ENCODE measurements at places on chromosomes 16 and 17.

- DNase-seq = no peak
Measured at GRCh38 chr17:77099997-77100396, 40.8 kb upstream of the SEC14L1 start.

DNA sequence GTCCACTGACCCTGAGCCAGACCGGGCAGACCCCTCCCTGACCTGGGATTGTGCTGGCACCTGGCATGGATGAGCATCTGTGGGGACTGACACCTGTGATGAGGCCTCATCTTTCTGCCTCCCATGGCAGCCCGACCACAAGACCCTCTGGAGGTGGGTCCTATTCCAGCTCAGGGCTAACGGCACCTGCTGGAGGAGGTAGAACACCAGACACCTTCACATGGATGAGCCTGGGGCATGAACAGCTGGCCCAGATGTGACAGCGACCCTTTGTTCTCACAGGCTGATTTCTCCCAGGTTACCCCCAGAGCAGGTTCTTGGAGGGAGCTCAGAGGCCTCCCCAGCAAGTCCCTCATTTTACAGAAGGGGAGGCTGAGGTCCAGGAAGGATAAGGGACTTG lies 46.4 kb upstream of the PIK3R6 start:
- no peak for DNase-seq

GRCh38 chr16:56399486-56399885 lies 25.9 kb downstream of the AMFR start:
- no peak for DNase-seq

GRCh38 chr17:51706093-51706492 lies 445.7 kb downstream of the UTP18 start:
- no peak for DNase-seq

DNA sequence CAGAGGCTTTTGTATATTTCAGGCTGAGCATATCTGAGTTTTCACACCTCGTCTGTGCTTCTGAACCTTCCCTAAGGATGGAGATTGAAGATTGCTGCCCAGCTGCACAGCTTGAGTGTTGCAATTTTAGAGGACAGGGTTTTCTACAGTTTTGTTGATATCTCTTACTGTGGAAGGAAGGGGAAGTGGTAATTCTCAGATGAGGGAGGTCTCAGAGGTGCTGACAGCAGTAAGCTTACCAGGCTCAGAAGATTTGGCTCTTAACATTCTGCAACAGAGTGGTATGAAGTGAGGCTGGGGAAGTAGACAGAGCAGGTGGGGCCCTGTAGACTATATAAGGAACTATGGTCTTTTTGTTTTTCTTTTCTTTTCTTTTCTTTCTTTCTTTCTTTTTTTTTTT lies 45.8 kb upstream of the ARHGAP17 start:
- DNase-seq = no peak

DNA sequence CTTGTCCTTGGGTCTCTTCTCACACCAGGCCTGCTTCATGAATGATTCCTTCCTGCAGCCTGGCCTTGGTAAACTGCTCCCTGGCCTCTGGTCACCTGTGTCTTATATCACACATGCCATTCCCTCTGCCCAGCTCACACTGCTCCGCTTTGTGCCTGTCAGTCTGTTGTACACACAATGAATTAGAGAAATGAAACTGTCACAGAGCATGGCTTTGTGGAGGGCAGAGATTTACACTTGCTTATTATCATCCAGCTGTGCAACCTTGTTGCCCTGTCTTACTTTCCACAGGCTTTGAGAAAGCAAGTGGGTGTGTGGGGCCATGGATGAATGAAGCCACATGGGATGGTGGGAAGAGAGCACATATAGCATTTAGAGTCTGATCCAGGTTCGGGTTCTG lies 22.4 kb downstream of the ALDH3A2 start:
- DNase-seq = no peak

- no peak for DNase-seq
Measured at GRCh38 chr17:18889658-18890057, 31.7 kb downstream of the PRPSAP2 start.

GRCh38 chr16:82136956-82137821 lies 32.8 kb downstream of the MPHOSPH6 start:
- DNase-seq = no peak

DNA sequence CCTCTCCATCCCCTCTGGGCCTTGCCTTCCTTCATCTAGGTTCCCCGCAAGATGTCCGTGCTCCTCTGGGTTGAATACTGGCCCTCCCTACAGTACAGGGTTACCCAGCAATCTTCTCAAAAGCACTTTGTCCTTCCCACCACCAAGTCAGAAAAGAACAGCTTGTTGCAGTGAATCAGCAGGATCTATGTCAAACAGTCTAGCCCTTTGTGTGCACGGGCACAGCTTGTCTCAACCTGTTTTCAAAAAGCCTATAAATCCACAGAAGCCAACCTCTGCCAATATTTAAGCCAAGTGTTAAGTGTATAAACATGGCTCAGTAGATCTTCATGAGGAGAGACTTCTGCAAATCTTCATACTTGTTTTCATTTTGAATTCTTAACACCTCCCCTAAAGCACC lies 25.2 kb downstream of the C17orf67 start:
- DNase-seq = no peak

DNA sequence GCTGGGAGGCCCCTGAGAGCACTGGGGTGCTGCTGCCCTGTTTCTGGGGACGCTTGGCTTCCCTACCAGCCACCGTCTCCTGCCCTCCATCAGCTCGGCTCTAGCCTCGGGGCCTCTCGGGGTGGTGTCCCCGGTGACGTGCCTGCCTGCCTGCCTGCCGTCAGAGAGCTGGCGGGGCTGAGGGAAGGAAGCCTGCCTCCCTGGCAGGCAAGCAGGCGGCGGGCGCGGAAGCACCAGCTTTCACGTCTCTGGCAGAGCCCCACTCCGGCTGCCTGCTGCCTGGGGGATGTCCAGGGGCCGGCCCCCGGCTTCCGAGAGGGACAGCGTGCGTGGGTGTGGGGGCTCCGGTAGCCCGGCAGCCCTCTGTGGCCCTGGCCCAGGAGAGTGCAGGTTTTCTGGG lies 9.3 kb downstream of the CENPX start:
- no peak for DNase-seq

DNA sequence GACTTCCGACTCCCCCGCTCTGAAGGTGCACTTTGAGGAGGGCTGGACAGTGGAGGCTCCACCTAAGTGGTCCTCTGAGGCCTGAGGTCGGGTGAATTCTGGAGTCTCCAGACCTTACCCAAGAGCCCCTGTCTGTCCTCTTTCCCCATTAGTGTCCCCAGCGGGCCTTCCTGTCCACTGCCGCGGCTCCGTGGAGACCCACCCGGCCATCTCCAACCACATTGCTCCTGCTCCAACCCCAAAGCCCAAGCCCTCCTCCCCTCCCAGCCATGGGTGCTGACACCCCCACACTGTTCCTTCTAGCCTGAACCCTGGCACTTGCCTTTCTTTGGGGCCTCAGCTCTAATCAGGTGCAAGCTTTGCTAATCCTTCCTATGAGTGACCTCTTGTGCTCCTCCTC lies 283.1 kb upstream of the TNRC6C start:
- DNase-seq = no peak

GRCh38 chr17:74097450-74098135 lies 105.9 kb upstream of the RPL38 start:
- DNase-seq = no peak

GRCh38 chr16:78177987-78178386 lies 78.5 kb downstream of the WWOX start:
- no peak for DNase-seq

- no peak for DNase-seq
Measured at GRCh38 chr17:43366891-43367736, 31.7 kb upstream of the ARL4D start.

DNA sequence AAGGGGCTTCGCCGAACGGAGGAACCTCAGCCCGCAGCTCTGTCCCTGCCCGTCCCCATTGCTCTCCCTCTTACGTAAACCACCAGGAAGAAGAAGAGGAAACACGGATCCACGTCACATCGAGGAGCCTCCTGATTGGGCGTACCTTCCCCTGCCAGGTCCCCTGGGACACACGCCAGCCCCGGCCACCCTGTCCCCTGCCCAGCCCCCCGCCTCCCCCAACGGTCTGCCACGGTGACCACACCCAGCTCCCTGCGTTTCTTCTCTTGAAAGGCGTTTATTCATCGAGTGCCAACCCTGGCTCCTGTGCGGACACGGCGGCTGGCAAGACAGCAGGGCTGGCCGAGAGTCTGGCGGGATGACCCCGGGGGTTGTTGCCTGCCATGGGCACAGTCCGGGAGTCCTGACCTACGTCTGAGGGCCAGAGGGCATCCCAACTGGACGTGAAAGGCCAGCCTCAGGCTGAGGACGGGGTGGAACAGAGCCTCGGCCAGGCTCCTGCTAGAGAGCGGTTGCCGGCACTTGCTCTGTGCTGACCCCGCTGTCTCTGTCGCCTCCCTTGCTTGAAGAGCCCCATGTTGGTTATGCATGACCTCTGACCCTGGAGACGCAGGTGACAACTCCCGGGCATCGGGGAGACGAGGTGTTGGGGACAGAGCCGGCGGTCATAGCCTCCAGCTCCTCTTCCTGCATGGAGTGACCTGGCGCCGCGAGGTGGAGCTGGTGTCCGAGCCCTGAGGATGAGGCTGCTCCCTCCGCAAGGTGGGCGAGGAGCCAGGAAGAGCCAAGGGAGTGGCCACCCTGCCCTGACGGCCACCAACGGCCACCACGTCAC lies 40.5 kb upstream of the ACSF3 start:
- peak; percentile 11 for DNase-seq

DNA sequence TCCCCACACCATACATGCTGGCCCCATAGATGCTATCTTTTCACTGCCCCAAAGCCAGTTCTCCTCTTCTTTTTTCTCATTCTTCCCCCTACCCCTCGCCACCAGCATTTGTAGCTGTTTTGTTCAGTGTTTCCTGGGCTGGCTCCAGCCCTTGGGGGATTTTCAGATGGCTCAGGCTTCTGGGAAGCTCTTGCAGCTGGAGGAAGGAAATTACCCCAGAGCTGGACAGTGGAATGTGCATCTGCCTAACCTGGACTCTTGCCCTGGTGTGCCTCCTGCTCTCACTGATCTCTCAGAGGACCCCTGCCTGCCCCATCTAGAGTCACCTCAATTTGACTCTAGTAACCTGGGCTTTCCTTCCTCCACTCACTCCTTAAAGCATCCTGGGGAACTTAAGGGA lies 82.8 kb downstream of the MYH13 start:
- DNase-seq = no peak

GRCh38 chr17:6690641-6691040 lies 22.5 kb downstream of the SLC13A5 start:
- no peak for DNase-seq

DNA sequence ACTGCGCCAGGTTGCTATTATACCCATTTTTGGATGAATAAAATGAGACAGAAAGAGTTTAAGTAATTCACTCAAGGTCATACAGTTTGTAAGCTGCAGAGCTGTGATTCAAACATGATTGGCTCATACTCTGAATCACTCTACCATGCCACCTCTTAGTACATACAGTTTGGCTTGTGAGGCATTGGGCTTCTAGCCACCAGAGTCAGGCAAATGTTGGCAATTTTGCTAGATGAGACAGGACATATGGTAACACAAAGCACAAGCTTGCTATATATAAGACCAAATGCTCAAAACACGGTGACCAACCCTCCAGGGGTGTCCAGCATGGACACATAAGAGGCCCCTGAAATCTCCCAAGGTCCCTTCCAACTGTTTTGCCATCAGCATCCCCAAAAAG lies 236.0 kb upstream of the IRX5 start:
- no peak for DNase-seq

DNA sequence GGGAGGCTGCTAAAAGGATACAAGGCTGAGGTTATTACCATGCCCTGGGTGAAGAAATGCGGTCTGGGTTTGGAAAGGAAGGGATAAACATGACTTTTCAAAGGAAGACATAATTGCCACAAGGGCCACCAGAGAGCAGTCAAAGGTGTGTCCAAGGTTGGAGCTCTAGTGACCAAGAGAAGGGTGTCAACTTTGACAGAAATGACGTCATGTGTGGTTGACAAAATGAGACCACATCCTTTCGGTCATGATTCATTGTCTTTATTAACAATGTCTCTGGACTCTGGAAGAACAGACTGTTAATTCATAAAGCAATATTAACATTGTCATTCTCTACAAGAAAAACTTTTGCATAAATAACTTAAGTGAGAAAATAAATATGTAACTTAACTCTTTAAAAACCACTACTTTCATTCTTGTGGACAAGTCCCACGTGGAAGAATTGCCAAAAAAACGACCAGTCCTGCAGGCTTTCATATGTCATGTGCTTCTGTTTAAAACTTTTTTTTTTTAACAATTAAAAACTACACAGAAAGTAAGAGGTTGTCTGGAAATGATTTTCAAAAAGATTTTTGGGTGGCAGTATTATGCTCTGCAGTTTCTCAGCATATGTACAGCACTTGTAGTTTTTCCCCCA lies 5.0 kb downstream of the SOST start:
- peak; percentile 86 for DNase-seq

Measured in HT1080 (cell line).